Osteocyte (in vitro differentiated cells): ENCODE measurements at places on chromosomes 1 and 21. TPM values are rescaled to one million over a fixed set of nuclear protein-coding genes. Genes with fewer than 3 reads are reported as not detected.

VWA5B1 gene
- not detected in 2 replicates for total RNA-seq

INTS11 gene
- total RNA-seq: 101 and 106 TPM in 2 replicates

HIVEP3 gene
- 0.78 and 0.97 TPM in 2 replicates for total RNA-seq

LCE1A gene
- not detected in 2 replicates for total RNA-seq

OR10K2 gene
- total RNA-seq: not detected in 2 replicates

GSTM5 gene
- total RNA-seq: not detected in 2 replicates

LRRC53 gene
- total RNA-seq: not detected in 2 replicates

RAB7B gene
- 0.78 TPM in 2 replicates for total RNA-seq

SLC45A1 gene
- 2.9 and 3.2 TPM in 2 replicates for total RNA-seq

IFNGR2 gene
- total RNA-seq: 55.4 and 55.6 TPM in 2 replicates

SLC2A1 gene
- 200 and 236 TPM in 2 replicates for total RNA-seq
